Activated CD4-positive, CD25-positive, alpha-beta regulatory T cell treated with anti-CD3 and anti-CD28 coated beads, Interleukin-2, amount 50 U/mL, for 72 hours (primary cell): ENCODE measurements at places on chromosomes 2 and 18.

DNA sequence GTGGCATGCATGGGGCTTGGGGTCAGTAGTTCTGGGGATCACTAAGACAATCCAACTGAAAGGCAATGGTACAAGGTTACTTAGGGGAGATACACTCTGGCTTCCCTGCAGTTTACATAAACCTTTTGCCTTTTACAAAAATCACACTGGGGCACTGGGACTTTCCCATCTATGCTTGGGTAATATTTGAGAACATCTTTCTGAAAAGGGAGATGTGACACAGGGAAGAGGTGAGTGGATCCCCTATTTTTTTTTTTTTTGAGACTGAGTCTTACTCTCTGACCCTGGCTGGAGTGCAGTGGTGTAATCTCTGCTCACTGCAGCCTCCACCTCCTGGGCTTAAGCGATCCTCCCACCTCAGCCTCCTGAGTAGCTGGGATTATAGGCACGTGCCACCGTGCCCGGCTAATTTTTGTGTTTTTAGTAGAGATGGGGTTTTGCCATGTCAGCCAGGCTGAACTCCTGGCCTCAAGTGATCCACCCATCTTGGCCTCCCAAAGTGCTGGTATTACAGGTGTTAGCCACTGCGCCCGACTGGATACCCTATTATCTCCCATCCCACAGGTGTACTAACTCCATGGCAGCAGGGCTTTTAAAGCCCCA lies 82.8 kb upstream of the DNMT3A start:
- DNase-seq: no peak

GRCh38 chr2:70510313-70510712 lies 43.3 kb downstream of the TGFA start:
- DNase-seq: no peak

DNA sequence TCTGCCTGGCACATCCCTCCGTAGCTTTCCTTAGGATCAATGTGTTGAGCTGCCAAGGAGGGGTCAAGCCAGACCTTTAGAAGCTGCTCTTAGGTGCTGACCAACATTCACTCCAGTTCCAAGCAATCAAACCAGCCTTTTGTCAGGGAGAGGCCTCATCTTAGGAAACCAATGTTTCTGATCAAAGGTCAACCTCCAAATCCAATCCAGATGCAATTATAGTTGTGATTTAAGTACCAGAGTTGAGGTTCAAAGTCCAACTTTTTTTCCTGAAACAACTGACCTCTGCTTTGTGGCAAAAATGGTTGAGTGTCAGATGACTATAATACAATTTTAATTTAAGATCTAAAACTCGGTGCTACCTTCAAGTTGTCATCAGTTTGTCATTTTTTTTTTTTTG lies 303.4 kb downstream of the ALK start:
- DNase-seq: no peak

DNA sequence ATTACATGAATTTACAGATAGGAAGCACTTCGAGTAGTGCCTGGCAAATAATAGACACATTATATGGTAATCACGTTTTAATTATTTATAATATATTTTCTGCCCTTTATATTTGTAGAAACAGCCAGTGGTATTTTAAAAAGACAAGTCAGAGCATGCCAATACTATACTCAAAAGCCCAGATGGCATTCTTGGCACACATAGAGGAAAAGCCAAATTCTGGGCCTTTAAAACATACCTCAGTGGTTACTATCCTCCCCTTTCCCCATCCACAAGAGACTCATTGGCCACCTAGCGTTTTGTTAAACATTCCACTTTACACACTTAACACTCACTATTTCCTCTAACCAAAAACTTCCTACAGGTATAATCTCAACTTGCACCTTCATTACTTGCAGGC lies 63.3 kb upstream of the ZNF804A start:
- DNase-seq: no peak

- no peak for DNase-seq
These were observed 6.1 kb downstream of the AFF3 start for GRCh38 chr2:100136310-100136709.

DNA sequence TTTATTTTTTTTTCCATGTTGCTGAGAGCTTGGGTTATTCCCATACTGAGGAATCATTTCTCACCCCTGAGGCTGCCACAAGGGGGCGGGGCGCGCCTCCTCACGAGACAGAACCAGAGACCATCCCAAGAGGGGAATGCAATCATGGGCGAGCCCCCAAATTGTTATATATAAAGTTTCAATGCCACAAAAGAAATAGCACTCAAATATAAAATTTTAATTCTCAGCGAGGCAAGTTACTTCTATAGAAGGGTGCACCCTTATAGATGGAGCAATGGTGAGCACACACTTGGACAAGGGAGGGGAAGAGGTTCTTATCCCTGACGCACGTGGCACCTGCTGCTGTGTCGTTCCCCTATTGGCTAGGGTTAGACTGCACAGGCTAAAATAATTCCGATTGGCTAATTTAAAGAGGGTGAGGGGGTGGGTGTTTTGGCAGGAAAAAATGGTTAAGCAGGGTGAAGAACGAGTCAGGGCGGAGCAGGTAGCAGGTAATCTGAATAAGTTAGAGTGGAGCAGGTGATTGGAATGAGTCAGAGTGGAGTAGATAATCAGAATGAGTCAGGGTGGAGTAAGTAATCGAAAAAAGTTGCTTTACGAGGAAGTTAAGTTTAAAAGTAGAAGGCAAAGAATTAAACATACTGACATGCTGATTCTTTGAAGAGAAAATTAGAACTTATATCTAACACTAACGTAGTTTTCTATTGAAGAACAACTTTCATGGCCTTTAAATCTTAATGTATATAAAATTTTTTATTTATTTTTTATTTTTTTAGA lies 177.5 kb downstream of the MTCL1 start:
- DNase-seq: no peak

- no peak for DNase-seq
These were observed 1.0 kb upstream of the TUBB6 start for GRCh38 chr18:12306752-12307700.

GRCh38 chr2:172885996-172886395 lies 150.4 kb downstream of the RAPGEF4 start:
- DNase-seq: no peak

- no peak for DNase-seq
These were observed 613.3 kb downstream of the TSN start for GRCh38 chr2:122368576-122369243.

- DNase-seq: no peak
These were observed 2.6 kb upstream of the RNU2-63P start for GRCh38 chr2:88018909-88019308.

GRCh38 chr2:38131676-38132075 lies 55.7 kb upstream of the CYP1B1 start:
- DNase-seq: no peak

DNA sequence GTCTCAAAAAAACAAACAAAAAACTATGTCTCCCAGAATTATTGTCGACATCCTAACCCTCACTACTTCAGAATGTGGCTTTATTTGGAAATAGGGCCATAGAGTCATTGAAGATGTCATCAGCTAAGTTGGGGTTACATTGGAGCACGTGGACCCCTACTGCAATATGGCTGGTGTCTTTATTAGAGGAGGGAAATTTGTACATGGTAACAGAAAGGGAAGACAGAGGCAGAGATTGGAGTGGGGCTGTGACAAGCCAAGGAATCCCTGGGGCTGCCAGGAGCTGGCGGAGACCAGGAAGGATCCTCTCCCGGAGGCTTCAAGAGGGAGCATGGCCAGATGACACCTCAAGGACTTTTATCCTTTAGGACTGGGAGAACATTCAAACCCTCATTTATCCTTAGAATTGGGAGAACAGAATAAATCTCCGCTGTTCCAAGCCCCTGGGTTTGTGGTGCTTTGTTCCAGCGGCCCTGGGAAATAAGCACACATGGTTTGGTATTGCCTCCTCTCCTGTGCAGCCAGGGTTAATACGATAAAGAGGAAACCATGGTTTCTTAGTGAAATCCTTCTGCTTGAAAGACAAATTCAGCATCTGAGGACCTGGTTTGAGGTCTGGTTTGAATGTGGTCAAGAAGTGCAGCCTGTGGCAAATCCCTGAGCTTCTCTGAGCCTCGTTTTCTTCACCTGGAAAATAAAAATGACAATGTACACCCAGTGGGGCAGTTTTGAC lies 184.7 kb downstream of the MYCN start:
- no peak for DNase-seq

- DNase-seq: no peak
These were observed 11.3 kb downstream of the OSR1 start for GRCh38 chr2:19346983-19347618.

- DNase-seq: no peak
These were observed 238.1 kb downstream of the SEPTIN10 start for GRCh38 chr2:109375656-109376055.
